ENCODE measurements at places on chromosomes 6 and 20.

DNA sequence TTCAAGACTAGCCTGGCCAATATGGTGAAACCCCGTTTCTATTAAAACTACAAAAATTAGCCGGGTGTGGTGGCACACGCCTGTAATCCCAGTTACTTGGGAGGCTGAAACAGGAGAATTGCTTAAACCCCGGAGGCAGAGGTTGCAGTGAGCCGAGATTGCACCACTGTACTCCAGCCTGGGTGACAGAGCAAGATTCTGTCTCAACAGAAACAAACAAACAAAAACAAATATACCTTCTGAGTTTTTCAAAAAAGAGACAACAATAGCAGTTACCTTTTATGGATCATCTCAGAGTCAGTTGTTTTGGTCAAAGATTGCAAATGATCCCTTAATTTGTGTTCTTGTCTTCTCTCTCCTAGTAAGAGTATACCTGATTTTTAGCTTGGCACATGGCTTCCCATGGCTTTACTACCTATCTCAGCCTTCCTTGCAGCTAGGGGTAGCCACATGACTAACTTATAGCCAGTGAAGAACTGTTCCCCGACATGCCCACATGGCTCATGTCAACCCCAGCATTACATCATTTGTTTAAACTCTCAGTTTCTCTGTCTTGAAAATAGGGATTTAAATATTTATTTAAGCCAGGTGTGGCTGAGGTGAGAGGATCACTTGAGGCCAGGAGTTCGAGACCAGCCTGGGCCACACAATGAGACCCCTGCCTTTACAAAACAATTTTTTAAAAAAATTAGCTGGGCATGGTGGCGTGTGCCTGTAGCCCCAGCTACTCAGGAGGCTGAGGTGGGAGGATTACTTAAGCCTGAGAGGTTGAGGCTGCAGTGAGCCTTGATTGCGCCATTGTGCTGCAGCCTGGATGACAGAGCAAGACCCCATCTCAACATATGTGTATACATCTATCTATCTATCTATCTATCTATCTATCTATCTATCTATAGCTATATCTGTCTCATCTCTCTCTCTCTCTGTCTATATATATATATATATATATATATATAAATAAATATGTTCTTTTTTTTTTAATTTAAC is 25.0 kb upstream of the SLC9A8 start:
- no peak for DNase-seq

DNA sequence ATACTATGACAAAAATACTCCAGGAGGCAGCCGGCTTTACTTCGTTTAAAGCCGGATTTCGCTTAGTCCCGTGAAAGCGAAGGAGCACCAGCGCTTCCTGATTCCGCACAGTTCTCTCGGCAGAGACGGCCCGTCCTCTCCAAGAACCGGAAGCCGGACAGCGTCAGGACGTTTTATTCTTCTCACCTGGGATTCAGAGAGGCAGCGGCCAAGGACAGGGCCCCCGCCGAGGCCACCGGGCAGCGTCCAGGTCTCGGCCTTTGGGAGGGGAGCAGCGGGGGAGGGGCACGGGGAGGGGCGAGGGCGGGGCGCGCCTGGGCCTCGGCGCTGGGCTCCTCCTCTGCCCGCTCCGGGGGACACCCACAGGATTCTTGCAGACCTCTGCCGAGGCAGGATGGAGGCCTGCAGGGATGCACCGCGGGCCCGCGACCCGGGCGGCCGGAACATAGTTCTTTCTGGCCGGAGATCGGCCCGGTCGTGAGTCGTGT is 2.8 kb upstream of the DIDO1 start:
- DNase-seq = peak; percentile 56

GRCh38 chr6:7391151-7391550 is 1.5 kb downstream of the RIOK1 start:
- DNase-seq = no peak

DNA sequence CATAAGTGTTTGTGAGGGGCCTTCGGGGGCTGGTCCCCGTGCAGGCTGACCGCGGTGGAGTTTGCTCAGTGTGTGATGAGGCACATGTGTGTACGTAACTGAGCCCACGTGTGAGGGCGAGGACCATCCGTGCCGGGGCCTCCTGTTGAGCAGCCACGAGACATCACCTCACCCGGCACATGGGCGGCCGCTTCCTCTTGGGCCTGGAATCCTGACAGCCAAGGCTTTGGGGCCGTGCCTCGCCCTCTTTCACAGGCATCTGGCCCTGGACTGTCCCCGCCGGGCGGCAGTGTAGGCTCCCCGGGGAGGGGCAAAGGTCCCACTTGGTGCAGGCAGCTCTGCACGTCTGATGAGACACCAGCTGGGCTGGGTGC is 202.3 kb downstream of the DLL1 start:
- DNase-seq = no peak

DNA sequence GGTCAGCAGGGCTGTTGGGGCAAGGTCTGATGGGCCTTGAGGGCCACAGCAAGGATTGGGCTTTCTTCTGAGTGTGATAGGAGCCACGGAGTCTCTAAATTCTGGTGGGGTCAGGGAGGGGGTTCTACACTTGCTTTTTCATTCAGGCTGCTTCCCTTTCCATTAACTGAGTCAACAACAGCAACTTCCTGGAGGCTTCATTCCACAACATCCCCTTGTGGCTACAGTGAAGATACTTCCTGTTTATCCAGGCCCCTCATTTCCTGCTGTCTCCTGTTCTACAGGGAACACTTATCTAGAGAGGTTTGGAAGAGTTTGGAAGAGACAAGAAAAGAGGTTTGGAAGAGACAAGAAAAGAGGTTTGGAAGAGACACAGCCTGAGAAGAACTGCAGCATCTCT is 144.8 kb upstream of the ENPP5 start:
- DNase-seq = no peak

GRCh38 chr6:106448000-106448426 is 87.5 kb downstream of the CRYBG1 start:
- DNase-seq = no peak

DNA sequence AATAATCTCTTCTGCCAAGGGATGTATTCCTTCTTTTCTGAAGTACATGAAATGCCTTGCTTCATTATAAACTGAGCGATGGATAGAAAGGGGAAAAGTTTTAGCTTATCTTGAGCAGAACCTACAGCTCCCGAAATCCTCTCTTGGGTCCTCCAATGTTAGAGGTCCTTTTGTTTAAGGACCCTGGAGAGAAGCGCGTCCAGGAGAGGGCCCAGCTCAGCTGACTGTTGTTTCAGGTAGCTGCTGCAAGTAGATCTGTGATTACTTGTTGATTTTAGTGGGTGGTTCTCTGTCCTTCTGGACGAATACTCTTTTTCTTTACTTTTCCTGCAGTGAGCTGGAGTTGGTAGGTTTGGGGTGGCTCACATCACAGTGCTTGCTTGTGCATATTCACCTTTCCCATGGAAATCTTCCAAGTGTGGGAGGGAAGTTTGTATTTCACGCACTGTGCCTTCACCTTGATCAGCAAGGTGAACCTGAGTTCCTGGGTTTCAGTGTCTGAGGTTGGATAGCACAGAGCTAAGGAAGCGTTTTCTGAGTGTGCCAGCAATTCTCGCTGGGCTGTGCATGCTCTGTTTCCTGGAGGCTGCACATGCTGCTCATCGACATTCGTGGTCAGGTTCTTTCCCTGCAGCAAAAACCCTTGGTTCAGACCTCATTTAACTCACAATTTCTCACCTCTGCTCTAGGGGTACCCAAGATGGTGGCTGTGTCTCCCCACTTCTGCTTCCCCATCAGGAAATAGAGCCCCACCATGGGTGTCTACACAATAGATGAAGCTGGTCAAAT is 176.3 kb downstream of the JARID2 start:
- DNase-seq = no peak

DNA sequence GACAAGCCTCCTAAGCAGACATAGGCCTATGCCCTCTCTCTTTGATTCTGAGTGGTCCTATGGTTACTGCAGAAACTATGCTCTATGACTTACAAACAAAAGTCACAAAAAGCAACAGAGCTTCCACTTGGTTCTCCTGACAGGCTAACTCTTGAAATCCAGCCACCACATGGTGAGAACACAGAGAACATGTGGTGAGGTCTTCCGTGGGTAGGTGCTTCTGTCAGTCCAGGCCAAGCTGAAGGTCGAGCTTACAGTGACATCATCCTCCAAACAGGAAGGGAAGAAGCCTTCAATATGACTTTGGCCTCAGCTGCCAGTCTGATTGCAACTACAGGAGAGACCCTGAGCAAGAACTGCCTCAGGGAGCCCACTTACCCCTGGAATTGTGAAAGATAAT is 265.5 kb downstream of the TBX18 start:
- DNase-seq = no peak

GRCh38 chr20:61567204-61567603 is 315.1 kb downstream of the CDH4 start:
- no peak for DNase-seq

- peak; percentile 87 for DNase-seq
Observed at GRCh38 chr6:151690768-151691562, 116.5 kb upstream of the ESR1 start.

DNA sequence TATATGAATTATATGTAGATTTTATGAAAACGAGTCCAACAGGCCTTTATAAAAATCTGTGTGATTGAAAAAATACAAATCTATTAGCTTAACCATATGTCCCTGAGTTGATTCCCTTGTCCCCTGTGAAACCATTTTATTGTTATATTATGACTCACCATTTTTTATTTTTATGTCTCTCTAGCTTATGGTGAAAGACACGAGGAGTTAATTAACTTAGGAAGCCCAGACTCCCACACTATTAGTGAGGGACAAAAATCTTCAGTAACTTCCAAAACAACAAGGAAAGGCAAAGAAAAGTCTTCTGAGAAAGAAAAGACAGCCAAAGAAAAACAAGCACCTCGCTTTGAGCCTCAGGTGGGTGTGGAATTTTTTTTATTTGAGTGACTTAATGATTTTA is 183.1 kb downstream of the ADGB start:
- no peak for DNase-seq

- DNase-seq = no peak
Observed at GRCh38 chr6:13295576-13295975, 32.8 kb downstream of the TBC1D7 start.

- no peak for DNase-seq
Observed at GRCh38 chr6:53959717-53960116, 151.5 kb upstream of the MLIP start.

GRCh38 chr20:60718743-60719480 is 533.1 kb upstream of the CDH4 start:
- DNase-seq = peak; percentile 63

- DNase-seq = peak; percentile 70
Observed at GRCh38 chr20:1876975-1877608, 18.1 kb upstream of the SIRPA start.

GRCh38 chr6:33189164-33189563 is 3.1 kb downstream of the COL11A2 start:
- no peak for DNase-seq

DNA sequence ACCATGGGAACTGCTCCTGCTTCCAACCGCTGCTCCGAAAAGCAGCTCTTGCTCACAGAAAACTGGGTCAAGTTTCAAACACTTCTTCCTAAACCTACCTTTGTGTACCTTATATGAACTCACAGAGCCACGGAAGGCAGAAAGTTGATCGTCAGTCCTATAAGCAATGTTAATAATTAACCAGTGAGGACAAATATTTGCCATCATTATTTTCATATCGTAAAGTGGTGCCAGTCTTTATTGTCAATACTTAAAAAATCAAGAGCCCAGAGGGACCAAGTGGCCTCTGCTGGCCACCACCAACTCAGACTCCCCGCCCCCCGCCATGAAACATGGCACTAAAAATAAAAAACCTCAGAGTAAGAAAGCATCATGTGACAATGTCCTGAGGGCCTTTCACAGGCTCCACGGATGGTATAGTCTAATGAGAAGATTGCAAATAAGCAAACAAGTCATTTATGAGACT is 9.1 kb upstream of the PBOV1 start:
- no peak for DNase-seq

GRCh38 chr6:34196116-34196832 is 40.4 kb upstream of the HMGA1 start:
- DNase-seq = peak; percentile 91

GRCh38 chr6:47595785-47596184 is 102.6 kb upstream of the ADGRF4 start:
- no peak for DNase-seq

DNA sequence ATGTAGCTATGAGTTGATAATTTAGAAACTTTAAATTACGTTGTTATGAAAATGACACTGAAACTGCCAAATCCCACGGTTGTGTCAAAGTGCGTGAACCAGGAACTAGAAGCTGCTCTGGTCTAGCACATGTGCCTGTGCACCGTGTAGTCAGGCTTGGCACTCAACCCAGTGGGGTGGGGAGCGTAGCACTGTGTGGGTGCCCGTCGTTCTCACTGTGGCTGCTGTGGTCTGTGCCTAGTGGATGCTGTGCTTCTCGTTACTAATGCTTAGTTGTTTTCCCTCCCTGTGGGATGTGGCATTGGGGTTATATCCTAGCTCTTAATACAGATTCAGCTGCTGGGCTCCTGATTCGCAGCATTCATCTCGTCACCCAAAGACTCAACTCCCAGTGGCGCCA is 46.2 kb upstream of the ADIG start:
- no peak for DNase-seq

DNA sequence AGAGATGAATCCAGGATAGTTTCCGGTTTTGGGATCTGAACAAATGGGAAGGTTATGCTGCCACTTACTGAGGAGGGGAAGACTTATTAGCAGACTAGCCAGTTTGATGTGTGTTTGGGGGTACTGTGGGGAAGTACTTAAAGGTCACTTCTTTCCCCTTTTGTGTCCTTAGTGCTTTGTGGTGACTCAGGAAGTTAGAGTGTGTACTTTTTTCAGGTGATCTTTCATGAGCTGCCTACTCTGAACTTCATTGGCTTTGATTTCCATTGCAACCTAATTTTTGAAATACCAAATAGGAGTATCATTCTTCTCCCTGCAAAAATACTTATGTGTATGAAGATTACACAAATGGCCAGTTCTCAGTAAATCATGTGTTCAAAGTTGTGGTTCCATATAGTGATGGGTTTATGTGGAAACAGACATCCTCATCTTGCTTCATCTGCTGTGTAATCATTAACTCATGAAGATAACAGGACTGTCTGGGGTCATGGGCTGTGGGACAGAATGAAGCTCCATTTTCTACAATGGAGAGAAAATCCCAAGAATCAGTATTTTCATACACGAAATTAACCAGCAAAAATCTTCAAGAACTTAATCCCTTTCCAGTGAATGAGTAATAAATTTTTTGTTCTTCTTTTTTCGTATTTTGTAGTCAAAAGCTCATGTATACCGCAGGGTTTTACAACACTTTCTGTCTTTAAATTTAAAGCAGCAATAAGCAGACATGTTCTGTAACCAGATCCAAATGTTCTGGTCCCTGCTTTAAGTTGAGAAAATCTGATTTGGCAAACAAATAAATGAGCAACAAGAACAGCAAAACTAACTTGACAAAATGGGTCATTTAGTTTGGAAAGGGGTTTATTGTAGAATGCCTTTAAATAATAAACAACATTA is 272.2 kb upstream of the FLRT3 start:
- no peak for DNase-seq

DNA sequence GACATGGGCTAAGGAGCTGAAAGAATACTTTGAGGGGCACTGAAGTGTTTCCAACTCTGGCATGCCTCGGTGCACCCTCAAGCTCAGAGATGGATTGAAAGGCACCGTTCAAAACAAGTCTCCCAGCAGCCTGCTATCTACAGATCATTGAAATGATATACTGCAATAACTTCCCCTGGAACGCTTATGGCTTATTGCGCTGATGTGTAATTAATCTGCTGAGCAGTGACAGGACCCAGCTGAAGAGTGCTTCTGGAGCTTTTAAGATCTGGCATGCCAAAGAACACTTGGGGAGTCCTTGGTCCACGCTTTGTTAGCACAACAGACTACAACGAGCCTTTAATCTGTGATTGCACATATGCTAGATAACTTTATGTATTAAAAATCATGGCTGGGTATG is 708.2 kb downstream of the PRKN start:
- DNase-seq = no peak

GRCh38 chr6:107819217-107819616 is 4.9 kb downstream of the SCML4 start:
- DNase-seq = no peak
